ENCODE measurements at places on chromosomes 7 and 10.

GRCh38 chr10:1249142-1249920, 193.1 kb downstream of the WDR37 start:
- DNase-seq, result no peak

- no peak for DNase-seq
These were observed 1.4 kb upstream of the COBL start for GRCh38 chr7:51318001-51318400.

- DNase-seq, result no peak
These were observed 29.3 kb upstream of the TTYH3 start for GRCh38 chr7:2602406-2603043.

DNA sequence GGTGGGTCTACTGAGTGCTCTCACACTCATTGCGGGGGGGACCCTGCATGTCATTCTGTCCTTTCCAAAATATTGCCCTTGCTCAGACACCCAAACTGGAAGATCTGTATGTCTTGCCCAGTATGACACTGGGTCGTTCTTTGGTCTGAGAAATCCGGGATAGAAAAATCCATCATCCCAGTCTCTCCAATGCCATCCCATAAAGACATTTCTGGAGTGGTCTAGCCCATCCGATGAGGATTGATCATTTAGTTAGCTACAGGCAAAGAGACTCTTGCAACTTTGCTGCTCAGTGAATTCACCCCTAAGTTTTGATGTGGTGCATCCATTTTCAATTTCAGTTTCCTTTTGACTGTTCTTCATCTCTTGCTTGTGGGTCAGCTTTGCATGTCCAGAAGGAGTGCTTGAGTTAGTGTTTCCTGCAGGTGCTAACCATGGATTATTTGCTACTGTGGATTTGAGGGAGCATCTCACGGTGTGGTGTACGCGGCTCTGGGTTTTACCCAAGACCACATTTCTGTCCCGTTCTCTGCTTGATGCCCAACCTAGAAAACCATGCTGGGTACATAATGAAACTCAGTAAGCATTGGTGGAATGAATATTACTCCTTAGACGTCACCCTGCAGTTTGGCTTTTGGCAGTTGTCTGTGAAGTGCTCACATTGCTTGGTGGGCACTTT, 247.0 kb upstream of the MKI67 start:
- no peak for DNase-seq

DNA sequence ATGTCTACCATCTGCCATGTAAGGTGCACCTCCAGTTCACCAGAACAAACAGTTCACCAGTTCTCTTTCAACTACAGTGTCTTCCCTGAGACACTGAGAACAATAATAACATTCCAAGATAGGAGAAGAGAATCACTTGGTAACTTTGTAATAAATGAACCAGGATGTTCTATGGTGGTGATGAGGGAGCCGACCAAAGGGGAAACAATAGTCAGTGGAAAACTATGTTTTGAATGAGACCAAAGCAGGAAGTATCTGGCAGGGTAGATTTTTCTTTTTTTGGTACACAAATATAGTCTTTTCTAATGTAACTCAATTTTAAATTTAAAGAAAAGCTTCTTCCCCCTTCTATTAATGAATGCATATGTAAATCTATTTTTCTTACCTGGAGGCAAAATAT, 20.0 kb downstream of the HYAL4 start:
- DNase-seq, result no peak
